ENCODE measurements at places on chromosomes 7 and 10.
A peak's percentile ranks its signal among the peaks of the same experiment; 100 is the strongest.

DNA sequence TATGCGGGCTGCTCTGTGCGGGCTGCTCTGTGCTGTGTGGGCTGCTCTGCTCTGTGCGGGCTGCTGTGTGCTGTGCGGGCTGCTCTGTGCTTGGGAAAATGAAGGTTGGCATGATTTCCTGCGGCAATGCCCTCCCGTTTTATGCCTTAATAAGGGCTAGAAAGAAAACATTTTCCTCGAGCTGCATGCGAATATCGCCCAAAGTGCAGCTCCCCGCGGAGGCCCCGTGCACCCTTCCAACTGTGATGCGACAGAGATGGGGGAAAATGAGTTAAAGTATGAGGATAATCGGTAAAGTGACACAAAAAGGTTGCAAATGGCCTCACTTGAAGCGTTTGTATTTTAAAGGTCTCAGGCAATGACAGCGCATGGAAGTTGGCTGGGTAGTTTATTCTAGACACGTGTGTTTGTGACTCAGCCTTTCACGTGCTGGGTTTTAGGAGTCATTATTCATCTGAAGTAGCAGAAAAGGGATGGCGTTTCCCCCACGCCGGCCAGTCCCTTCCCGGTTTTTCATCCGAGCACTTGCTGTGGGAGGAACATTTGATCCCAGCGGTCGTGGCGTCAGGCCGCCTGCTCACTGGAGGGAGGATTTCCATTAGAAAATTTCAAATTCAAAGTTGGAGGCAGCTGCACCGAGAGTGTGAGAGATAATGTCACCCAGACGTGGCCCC lies 220.7 kb downstream of the ADARB2 start:
- no peak for DNase-seq

- DNase-seq, result no peak
These were observed 20.3 kb downstream of the CELF2 start for GRCh38 chr10:11037991-11038390.

DNA sequence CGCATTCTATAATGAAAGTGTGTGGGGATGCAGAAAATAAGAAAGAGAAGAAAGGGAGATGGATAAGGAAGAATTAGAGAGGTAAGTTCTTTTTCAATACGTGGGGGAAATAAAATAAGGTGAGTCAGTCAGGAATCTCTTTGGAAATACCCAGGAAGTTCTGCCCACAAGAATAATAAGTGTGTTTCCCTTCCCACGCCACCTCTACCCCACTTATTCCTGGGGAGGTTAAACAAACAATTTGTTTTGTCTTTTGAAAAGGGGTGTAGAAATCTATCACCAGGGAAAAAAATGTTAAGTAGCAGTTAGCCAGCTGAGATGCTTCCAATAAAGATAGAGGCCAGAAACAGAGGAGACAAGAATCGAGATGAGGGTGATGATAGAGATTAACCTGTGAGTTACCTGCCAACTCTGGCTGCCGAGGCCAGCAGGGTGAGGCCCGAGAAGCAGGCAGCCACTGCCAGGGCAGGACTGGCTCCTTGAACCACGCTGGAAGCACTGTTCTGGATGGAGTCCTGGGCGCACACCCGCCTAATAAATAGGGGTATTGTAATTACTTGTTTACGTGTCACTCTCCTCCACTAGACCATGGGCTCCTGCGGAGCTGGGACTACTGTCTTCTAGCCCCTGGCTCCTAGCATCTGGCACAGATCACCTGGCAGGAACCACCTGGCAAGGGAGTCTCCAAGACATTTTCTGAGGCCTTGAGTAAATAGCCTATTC lies 191.3 kb downstream of the FGFR2 start:
- no peak for DNase-seq

GRCh38 chr7:19177269-19177668 lies 32.0 kb upstream of the FERD3L start:
- no peak for DNase-seq

DNA sequence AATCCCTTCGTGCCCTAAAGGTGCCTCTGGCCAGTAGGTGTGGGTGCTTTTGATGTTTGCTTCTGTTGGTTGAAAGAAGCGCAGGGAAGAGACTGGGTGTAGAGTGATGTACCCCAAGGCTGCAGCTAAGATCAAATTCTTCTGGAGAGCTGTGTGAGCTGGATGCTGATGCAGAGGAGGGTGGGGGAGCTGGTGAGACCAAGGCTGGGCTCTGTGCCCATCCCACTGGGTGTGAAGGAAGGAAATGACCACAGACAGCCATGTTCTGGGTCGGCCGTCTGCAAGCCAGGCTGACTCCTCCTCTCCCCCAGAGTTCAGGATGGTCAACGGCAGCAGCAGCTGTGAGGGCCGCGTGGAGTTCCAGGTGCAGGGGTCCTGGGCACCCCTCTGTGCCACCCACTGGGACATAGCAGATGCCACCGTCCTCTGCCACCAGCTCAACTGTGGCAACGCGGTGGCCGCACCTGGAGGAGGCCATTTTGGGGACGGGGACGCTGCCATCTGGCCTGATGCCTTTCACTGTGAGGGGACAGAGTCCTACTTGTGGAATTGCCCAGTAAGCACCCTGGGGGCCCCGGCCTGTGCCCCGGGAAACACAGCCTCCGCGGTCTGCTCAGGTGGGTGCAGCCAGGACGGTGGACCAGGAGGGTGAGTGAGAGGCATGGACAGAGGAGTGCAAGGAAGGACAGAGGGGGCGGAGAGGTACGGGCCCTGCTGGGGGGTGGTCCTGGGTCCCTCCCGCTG lies 5.1 kb downstream of the SCART1 start:
- DNase-seq, result peak; percentile 77

GRCh38 chr7:86926732-86927131 lies 132.7 kb downstream of the ELAPOR2 start:
- no peak for DNase-seq

DNA sequence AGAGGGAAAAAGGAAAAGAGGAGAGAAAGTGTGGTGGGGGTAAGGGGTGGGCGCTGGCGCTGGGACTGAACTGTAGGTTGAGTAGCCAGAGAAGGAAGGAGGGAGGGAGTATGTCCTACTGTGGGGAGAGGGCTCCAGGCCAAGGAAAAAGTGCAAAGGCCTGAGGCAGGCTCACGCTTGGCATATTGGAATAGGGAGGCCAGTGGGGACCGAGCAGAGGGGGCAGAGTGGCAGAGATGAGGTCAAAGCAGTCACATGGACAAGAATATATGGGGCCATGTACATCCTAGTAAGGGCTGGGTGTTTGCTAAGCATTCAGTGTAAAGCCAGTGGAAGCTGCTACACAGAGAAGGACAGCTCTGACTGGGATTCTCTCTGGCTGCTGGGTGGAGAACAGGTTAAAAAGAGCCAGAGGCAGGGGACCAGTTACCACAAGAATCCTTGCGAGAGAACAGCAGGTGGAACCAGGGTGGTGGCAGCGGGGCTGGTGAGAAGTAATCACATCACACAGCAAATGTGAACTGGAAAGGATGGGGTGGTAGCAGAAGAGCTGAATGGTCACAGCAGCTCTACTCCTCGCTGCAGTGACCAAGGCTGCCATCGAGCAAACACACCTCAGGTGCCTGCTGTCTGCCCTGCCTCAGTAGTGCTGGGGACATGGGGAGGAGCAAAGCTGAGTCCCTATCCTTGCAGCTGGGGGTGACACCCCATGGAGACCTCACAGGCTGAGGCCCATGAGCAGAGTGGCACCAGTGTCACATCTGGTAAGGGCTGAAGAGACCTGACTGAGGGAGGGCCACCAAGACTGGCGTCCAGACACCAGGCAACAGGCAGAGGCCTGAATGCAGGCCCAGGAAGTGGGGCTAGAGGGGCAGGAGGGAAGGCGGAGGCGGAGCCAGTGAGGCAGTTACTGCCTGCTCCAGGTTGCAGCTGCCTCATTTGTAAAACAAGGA lies 39.5 kb downstream of the FAM53B start:
- no peak for DNase-seq

DNA sequence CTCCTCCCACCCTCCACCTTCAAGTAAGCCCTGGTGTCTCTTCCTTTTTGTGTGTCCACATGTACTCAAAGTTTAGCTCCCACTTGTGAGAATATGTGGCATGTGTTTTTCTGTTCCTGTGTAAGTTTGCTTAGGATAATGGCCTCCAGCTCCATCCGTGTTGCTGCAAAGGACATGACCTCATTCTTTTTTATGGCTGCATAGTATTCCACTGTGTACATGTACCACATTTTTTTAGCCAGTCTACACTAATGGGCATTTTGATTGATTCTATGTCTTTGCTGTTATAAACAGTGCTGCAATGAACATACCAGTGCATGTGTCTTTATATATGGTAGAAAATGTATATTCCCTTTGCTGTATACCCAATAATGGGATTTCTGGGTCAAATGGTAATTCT lies 710.9 kb downstream of the CCSER2 start:
- DNase-seq, result no peak

DNA sequence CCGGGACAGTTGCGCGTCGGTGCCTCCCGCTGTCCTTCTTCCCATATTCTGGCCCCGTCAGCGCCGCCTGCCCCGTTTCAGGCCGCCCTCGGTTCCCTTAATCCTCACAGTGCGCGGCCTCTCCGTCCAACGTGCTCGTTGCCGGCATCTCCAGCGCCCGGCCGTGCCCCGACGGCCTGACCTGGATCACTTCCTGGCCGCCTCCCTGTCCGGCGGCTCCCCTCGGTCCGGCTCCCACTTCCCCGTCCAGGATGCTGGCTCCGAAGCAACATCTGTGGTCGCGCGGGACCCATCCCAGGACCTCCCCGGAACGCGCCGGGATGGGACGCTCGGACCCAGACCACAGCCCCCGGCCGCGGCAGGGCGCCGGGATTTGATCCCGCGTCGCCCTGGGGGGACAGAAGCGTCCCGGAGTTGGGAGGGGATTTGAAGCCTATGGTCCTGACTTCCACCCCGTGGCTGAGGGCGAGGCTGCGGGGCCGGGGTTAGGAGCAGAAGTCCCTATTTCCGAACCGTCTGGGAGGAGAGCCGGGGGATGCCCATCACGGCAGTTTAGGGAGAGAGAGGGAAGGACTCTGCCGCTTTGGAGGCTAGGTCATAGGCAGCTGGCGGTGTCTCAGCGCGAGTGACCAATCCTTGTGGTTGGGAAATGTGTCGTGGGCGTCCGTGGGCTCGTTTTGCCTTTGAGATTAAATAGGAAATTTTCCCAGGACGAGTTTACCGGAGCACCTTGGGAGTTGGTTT lies 53.8 kb downstream of the KCTD7 start:
- peak; percentile 79 for DNase-seq

DNA sequence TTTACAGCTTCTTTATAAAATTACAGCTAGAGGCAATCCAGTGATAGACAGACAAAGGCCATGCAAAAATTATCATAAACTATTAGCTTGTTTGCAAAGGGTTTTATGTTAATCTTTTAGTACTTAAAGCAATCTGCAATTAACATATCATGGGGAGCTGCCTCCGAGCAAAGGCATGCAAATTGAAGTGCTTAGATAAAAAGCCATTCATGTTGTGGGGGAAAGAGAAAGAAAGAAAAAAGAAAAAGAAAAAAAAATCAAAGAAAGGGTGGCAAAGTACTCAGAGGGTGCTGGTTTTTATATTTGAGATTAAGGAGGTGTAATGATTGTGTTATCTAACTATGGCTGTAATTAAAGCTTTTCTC lies 799.5 kb downstream of the LRMDA start:
- no peak for DNase-seq

- DNase-seq, result no peak
These were observed 156.6 kb downstream of the NOC3L start for GRCh38 chr10:94206176-94206575.

DNA sequence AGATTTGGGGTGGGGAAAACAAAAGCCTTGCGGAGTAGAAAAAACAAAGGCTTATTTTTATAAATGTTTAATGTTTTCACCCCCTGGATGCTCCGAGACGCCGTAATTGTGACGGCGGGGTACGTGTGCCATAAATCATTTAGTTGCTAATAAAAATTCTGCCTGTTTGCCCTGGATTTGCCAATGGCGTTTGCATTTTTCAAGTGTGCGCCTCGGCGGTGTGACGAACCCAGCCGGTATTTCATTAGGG lies 2.5 kb upstream of the TNRC18 start:
- no peak for DNase-seq

Data from suprapubic skin (tissue), 4 donors.